ENCODE measurements at places on chromosomes 4 and X.

- no peak for DNase-seq
These were observed 2062.4 kb downstream of the ARAP2 start for GRCh38 chr4:34181891-34182290.

GRCh38 chrX:16778545-16778944 lies 7.7 kb upstream of the TXLNG start:
- no peak for DNase-seq

DNA sequence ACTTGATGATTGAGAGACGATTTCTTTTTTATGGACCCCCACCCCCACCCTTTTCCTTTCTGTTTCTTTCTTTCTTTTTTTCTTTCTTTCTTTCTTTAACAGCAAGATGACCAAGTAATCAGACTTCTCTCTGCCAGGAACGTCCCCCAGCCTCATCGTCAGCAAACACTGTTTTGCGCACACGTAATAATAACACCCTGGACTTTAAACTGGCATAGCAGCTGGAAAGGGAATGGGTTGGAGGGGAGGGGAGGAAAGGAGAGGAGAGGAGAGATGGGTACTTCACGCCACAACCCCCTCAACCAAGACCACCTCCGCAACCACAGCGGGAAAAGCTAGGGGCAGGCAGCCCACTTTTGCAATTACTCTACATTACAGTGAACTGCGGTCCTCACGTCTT lies 1.1 kb downstream of the GABRA2 start:
- peak; percentile 20 for DNase-seq

DNA sequence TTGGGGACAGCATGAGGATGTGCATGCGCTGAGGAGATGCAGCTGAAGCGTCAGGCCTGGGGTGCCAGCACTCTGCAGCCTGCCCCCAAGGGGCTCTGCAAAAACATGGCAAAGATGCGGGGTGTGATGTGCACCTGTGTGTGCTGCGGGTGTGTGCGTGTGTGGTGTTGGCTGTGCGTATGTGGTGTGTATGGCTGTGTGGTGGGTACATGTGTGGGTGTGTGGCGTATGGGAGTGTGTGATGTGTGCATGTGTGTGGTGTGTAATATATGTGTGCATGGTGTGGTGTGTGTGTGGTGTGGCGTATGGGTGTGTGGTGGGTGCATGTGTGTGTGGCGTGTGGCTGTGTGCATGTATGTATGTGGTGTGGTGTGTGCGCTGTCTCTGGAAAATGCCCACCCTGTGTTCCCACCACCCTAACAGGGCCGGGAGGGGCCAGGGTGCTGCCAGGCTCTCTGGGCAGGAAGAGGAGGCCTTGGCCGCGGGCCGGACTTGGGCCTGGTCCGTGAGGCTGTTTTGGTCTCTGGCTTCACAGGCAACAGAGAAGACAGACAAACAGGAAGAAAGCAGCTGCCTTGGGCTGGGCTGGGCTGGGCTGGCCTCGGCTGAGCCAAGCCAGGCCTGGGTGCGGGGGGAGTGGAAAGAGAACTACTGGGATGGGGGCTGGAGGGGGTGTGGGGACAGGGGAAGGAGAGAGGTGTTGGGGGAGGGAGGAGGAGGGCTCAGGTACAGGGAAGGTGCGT lies 1.1 kb upstream of the AVPR2 start:
- no peak for DNase-seq

- no peak for DNase-seq
These were observed 3.5 kb downstream of the MXD4 start for GRCh38 chr4:2258091-2259035.

- DNase-seq: no peak
These were observed 134.1 kb downstream of the KLHL34 start for GRCh38 chrX:21524008-21524407.

- no peak for DNase-seq
These were observed 385.2 kb upstream of the FAT1 start for GRCh38 chr4:187108845-187109244.

- DNase-seq: no peak
These were observed 110.8 kb upstream of the DGKK start for GRCh38 chrX:50581405-50581804.

- no peak for DNase-seq
These were observed 477 bp downstream of the FGF5 start for GRCh38 chr4:80266902-80267380.

GRCh38 chrX:118928151-118928550 lies 46.3 kb upstream of the LONRF3 start:
- no peak for DNase-seq

All from small intestine (tissue), 16 donors.